Activated T-helper 1 cell treated with anti-CD3 and anti-CD28 coated beads, Interleukin-2, amount 50 U/mL, for 16 hours (primary cell): ENCODE measurements at places on chromosomes 3 and 15.

GRCh38 chr15:46129145-46129544 is 494.3 kb downstream of the SQOR start:
- no peak for DNase-seq

DNA sequence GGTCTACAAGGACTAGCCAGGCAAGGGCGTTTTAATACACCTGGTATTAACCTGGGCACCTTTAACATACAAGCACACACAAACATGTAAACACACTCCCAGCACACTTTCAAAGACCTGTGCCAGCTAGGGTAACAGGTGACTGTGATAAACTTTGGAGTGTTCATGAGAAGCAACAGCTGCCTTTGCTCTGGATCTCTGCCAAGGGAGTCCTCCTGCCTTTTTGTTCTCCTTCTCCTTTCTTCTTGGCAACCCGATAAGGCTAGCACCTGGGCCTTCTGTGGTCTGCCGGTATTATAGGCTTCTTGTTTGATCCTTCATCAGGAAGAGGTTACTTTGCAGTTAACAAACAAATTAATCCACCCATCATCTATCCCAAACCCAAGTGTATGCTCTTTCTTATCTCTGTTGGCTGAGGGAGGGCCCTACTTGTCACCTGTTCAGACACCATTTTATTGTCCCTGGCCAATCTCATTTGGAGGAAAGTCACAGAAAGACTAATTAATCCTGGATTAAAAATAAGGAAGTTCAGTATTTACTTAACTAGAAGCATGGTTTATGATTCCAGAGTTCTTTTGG is at the start of gene RETNLB:
RETNLB (minus strand) TSS at position 7 of the 579 bp plus-strand sequence. CDS start 225 bp downstream, outside the sequence.
- no peak for DNase-seq

DNA sequence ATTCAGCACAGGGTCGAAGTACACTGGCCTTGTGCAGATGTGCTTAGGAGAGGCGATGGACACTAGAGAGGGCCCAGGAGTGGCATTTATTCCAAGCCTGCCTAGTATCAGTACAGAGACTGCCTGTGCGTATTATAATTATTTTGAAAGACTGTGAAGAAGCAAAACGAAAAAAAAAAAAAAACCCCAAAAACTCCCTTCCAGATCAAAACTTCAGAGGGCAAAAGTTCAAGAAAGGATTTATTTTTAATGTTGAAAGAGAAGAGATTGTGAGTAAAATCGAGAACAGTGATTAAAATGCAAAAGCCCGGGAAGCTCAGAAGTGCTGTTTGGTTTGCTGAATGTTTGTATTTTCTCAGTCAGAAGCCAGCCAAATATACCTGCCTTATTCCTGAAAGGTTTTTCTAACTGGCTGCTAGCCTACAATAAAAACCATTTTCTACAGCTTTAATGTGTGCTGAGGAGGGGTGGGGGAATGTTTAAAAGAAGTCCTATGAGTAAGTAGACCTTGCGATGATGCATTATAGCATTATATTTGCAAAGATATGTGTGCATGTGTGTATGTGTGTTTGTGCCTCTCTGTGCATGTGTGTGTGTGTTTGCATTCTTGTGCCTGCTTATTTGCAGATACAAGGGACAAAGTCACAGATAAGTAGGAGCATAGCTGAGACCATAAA is 19.3 kb upstream of the LZTFL1 start:
- no peak for DNase-seq

DNA sequence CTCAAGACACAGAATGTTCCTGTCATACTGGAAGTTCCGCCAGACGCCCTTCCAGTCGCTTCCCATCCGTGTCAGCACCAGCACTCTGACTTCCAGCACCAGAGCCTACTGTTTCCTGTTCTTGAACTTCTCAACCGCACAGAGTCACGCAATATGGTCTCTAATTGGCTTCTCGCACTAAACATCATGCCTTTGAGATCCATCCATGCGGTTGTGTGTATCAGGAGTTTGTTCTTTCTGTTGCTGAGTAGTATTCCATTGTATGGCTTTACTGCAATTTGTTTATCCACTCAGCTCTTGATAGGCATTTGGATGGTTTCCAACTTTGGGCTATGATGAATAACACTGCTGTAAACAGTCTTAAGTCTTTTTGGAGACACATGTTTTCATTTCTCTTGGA is 112.1 kb downstream of the LRRK1 start:
- no peak for DNase-seq

- DNase-seq, result no peak
These were observed 59.4 kb downstream of the MAGEF1 start for GRCh38 chr3:184652465-184652864.

GRCh38 chr3:194098081-194098842 is 37.7 kb upstream of the HES1 start:
- DNase-seq, result no peak

DNA sequence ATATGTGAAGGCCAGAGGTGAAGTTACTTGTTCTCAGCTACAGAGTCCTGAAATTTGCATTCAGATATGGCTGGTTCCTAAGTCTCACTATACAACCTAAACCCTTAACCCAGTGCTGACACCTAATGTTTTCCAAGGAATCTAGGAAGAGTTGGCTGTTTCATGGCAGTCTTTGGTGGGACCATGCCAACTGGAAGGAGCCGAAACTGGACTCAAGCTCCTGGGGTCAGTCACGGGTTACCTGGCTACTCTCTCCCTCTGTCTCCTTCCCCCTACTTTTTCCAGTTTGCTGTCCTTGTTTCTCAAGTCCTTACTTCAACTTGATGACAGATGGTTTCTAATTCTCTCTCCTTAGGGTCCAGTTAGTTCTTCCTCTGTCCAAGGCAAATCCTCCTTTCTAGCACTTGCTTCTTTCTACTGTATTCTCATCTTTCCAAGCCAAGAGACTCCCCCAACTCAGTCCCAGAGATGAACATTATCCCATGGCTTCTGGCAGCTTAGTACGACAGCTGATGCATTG is 88.6 kb upstream of the COL6A5 start:
- DNase-seq, result no peak

- no peak for DNase-seq
These were observed 22.9 kb downstream of the RPSA start for GRCh38 chr3:39429466-39429865.

GRCh38 chr3:37949866-37950265 is 40.7 kb upstream of the VILL start:
- no peak for DNase-seq

DNA sequence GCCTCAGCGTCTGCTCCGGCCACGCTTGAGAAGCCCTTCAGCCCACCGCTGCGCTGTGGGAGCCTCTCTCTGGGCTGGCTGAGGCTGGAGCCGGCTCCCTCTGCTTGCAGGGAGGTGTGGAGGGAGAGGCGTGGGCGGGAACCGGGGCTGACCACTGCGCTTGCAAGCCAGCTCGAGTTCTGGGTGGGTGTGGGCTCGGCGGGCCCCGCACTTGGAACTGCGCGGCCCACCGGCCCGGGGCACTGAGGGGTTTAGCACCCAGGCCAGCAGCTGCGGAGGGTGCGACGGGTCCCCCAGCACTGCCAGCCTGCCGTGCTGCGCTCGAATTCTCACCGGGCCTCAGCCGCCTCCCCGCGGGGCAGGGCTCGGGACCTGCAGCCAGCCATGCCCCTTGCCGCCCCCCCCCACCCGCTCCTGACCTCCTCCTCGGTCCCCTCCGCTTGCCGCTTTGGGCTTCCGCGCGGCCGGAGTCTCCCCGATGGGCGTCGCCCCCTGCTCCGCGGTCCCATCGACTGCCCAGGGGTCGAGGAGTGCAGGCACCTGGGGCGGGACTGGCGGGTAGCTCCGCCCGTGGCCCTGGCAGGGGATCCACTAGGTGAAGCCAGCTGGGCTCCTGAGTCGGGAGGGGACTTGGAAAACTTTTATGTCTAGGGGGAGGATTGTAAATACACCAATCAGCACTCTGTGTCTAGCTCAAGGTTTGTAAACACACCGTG is 106.7 kb downstream of the RAP2B start:
- DNase-seq, result no peak

DNA sequence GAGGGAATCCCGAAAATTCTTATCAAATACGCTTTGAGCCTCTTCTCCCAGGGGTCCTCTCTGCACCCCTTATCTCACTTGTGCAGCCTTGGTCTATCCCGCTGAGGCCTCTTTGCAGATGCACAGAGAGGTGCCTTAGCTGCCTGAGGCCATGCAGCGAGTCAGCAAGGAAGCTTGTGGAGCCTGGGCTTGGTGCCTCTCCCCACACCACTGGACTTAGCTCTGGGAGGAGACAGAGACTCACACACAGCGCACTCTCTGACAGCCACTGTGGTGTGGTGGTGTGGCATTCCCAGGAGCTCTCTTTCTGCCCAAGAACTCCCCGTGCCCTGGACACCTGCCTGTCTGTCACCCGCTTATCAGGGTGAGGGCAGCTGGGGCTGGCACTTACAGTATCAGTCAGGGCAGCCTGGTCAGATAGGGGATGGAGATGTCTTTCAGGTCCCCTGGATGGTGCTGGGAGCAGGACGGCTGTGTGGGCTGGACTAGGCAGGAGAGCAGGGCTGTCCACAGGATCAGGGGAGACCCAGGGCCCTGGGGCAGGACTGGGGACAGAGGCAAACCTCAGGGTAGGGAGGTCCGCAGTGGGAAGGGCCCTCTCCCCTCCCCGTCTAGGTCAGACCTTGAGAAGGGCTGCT is 10.2 kb upstream of the LINGO1 start:
- DNase-seq, result no peak

- no peak for DNase-seq
These were observed 927.7 kb downstream of the ROBO2 start for GRCh38 chr3:77967621-77968020.

DNA sequence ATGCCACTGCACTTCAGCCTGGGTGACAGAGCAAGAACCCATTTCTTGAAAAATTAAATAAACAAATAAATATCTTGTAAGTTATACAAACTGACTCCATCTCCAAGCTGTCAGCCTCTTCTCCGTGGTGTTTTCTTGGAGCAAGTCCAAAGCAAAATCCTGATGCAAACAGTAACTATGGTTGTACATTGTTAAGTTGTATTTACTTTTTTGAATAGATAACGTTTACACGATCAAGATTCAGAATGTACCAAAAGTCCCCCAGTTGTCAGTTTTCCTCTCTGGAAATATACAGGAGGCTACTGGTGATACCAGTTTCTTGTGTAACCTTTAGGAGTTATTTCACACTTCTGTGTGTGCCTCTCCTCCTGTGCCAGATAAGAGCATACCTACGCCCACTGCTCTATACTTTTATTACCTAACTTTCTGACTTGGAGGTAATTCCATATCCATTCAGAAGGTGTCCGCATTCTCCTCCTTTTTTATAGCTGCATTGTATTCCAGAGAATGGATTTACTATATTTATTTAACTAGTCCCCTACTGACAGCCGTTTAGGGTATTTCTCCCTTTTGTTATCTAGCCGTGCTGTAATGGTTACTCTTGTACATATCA is 14.2 kb downstream of the CMTM7 start:
- DNase-seq, result no peak

GRCh38 chr3:136018876-136019275 is 53.3 kb downstream of the PPP2R3A start:
- no peak for DNase-seq

DNA sequence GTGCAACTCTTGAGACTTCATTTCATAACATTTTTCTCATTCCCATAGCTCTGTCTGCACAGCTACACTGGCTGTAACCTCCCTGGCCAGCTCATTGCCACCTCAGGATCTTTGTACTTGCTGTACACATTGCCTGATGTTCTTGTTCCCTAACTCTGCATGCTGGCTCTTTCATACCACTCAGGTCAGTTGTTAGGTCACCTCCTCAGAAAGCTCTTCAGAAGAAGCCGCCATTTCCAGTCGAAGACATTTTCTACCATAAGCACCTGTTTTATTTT is 176.2 kb downstream of the AKAP13 start:
- DNase-seq, result no peak

DNA sequence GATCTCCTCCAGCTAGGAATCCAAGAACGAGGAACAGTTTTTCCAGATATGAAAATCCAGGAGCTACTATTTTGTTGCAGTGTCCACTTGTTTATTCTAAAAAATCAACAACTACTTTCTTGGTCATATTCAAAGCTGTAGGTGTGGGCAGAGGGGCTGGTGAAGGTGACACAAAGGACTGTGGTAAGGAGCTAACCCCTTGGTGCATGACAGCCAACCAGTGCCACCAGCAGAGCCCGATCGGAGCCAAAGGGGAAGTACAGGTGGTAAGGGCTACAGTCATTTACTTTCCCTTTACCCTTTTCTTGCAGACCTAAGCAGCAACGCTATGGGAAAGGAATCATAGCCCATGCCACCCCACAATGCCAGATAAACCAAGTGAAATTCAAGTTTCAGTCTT is 30.7 kb downstream of the PLA1A start:
- DNase-seq, result no peak

GRCh38 chr3:42042747-42043098 is 48.4 kb upstream of the TRAK1 start:
- no peak for DNase-seq

DNA sequence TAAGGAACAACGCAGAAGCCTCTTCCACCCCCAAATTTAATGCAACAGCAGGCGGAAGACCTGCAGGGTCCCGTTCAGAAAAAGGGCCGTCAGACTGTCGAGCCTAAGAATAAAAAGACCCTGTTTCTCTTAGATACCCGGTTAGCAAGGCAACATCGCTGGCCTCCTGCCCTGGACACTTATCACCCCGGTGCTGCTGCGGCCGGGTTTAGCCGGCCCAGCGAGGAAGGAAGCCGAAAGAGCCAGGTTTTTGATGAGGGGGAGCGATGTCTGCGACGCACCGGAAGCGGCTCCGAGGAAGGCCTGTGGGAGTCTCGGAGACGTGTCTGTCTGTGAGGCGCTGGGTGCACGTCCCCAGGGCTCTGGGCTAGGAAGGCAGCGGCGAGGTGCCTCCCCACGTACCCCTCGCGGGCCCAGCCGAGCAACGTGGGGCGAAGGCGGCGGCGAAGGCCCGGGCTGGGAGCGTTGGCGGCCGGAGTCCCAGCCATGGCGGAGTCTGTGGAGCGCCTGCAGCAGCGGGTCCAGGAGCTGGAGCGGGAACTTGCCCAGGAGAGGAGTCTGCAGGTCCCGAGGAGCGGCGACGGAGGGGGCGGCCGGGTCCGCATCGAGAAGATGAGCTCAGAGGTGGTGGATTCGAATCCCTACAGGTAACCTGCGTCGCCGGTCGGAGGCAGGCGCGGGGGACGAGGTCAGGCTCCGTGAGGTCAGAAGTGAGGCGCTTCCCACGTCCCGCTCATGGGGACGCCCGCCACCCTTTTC is at the start of gene UBA5:
UBA5 (plus strand) TSS at position 278 of the 759 bp plus-strand sequence; CDS start at position 487, 209 bp downstream.
- peak; percentile 46 for DNase-seq

DNA sequence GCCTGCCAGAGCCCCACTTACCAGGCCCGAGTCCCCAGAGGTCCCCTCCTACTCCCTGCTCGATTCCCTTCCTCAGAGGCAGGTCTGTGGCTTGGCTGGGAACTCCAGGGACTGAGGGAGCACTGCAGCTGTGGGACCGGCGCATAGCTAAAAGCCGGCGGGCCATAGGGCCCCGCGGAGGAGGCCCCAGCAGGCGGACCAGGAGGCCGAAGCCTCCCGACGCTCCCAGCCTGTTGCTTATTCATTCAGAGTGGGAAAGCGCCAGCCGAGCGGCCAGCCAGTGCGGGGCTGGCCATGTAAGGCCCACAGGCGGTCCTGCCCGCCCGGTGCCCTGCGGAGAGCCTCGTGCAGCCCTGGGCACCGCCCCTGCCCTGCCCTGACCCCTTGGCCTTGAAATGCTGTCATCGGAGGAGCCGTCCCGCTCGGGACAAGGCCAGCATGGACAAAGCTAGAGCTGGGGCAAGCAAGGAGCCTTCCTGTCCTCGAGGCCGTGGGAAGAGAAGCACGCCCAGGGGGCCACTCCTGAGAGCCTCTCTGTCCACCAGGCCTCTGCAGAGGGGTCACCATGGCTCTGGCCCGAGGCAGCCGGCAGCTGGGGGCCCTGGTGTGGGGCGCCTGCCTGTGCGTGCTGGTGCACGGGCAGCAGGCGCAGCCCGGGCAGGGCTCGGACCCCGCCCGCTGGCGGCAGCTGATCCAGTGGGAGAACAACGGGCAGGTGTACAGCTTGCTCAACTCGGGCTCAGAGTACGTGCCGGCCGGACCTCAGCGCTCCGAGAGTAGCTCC is at the start of gene LOXL1:
LOXL1 (plus strand) TSS at position 244 of the 784 bp plus-strand sequence; CDS start at position 566, 322 bp downstream.
- DNase-seq, result no peak
